ENCODE measurements at places on chromosomes 16 and 17.

DNA sequence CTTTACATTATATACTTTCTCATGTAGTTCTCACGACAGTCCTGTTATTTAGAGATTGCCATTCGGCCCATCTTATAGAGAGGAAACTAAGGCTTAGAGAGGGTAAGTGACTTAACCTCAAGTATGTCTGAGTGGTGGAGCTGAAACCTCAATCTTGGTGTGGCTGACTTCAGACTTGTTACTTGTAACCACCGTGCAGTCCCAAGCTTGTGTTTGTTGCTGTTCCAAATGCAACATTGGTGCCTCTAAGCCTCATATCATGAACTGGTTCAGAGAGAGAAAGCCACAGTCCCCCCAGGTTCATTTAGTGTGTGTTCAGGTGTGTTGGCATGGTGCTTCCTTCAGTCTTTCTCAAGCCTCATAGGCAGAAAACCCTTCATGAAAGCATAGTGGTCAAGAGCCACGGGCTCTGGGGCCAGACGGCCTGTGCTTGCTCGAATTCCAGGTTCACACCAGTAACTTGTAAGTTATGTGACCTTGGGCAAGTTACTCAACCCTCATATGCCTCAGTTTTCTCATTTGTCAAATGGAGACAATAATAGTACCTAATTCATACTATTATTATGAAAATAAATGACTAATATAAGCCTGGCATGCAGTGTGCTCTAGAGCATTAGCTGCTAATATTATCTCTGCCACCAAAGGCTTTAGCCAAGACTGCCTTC lies 39.9 kb downstream of the CDH1 start:
- peak; percentile 9 for DNase-seq

DNA sequence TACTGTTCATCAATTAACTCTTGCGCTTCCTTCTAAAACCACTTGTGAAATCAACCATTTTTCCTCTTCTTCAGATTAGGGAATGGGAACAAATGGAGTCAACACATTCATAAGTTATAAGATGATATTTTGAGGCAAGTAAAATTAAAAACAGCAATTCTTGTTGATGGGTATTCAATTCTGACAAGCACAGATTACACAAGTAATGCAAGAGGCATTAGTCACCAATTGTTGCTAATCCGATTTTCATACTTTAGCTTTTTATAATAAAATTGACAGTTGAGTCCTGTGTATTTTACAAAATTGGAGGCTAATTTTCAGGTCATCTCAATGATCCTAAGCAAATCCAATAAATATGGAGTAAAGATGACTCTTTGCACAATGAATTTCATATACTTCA lies 918.4 kb upstream of the SOX9 start:
- DNase-seq: no peak

GRCh38 chr17:13484020-13484419 lies 117.7 kb downstream of the HS3ST3A1 start:
- no peak for DNase-seq

DNA sequence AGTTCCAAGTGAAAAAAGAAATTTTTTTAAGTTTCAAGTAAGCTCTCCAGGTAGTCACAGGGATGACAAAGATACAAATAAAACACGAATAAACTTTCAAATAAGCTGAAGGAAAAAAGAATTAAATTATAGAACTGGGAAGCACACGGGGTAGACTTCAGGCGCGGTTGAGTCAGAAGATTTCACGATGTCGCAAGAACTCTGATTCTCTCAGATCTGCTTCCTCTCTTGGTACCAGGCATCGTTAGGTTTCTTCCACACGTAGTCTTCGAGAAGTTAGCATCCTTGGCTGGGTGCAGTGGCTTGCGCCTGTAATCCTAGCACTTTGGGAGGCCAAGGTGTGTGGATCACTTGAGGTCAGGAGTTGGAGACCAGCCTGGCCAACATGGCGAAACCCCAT lies 784.1 kb upstream of the RBFOX1 start:
- DNase-seq: no peak

GRCh38 chr17:77616254-77616731 lies 342.2 kb upstream of the TNRC6C start:
- no peak for DNase-seq

DNA sequence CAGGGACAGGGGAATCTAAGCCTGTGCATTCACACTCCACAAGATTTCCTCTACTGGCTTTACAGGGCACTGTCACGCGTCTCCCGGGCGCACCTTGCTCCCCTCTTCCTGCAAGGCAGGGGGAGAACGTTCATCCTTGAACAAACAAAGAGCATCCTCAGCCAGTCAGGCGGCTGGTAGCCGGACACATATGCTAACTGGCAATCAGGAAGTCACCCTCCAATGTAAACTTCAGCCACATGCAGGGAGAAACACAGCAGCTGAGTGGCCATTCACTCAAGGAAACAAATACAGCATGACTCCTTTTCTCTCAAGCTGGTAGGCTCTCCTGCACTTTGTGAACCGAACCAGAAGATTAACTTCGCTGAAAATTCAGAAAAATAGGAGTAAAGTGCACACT lies 10.8 kb upstream of the HSBP1 start:
- DNase-seq: no peak

DNA sequence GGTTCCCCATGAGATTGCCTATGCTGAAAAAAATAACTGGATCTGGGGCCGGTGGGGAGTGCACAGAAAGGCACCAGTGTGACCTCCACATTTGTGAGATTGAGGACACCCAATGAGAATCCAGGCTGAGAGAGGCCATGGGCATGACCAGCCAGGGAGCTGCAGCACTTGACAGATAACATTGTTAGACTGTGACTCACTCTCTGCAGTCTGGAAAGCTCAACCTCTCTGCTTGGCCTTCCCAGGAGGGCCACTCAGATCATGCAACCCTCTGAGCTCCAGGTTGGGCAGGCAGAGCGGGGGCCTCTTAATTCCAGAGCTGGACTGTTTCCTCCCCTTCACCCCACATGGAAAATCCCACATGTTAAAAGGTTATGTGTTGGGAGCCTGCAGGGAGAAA lies 30.1 kb downstream of the FZD2 start:
- DNase-seq: no peak

DNA sequence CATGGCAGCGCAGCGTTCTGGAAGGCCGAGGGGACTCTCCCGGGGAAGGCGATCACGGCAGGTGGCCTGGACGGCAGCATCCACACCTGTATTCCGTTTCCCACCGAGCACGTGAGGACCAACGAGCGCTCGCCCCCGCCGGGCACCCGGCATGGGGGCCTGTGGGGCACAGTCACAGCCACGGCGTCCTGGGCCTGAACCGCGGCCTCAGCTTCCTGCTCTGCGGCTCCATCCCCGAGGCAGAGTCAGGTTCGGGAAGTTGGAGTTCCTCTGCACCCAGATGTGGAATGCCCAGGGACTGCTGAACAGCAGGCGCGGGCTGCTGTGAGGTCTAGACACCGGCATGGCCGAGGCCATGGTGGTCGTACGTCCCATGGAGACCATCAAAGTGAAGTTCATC lies 1713.9 kb downstream of the TP53TG3F start:
- no peak for DNase-seq

DNA sequence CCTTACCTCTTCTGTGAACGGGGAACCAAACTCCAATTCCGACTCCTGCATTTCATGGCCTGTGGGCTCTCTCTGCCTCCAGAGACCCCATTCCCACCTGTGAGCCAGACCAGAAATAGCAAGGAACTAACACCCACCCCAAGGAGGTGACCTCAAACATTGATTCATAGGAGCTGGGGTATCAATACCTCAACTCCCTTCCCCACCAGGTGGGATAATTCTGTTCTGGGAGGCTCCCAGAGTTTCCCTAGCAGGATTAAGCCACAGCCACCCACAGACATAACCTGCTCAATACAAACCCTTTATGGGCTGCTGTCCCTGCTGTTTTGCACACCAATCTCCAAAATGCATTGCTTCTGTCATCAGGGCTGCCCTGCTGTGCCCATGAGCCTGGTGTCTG lies 59.6 kb upstream of the FOXF1 start:
- DNase-seq: no peak

DNA sequence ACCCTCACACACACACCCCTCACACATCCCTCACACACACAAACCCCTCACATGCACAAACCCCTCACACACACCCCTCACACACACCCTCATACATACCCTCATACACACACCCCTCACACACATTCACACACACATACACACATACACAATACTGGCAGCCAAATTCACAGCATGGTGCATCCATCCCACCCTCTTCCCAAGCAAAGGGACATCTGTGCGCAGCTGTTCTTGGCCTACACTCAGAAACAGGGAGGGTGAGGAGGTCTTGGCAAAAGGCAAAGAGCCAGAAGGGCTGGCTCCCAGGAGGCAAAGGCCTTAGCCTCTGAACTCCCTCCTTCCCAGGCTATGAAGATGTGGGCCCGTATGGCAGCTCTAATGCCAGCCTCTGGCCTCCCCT lies 23.4 kb downstream of the C17orf67 start:
- no peak for DNase-seq

DNA sequence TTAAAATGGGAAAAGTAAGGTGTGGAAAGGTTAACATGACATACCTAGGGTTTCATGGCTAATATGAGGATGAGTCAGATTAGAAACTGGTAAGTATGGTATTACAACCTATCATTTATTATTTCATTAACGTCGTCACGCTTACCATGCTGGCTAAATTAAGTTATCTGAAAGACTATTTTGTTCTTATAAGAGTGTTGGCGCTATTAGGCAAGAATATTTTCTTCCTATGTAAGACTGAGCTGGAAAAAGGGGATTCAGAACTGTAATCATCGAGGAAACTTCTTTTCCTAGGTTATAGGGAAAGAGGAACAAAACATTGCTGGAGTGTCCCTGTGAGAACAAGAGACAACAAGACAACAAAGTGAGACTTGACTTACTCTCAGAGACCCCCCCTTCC lies 440.8 kb downstream of the KCNJ2 start:
- no peak for DNase-seq

DNA sequence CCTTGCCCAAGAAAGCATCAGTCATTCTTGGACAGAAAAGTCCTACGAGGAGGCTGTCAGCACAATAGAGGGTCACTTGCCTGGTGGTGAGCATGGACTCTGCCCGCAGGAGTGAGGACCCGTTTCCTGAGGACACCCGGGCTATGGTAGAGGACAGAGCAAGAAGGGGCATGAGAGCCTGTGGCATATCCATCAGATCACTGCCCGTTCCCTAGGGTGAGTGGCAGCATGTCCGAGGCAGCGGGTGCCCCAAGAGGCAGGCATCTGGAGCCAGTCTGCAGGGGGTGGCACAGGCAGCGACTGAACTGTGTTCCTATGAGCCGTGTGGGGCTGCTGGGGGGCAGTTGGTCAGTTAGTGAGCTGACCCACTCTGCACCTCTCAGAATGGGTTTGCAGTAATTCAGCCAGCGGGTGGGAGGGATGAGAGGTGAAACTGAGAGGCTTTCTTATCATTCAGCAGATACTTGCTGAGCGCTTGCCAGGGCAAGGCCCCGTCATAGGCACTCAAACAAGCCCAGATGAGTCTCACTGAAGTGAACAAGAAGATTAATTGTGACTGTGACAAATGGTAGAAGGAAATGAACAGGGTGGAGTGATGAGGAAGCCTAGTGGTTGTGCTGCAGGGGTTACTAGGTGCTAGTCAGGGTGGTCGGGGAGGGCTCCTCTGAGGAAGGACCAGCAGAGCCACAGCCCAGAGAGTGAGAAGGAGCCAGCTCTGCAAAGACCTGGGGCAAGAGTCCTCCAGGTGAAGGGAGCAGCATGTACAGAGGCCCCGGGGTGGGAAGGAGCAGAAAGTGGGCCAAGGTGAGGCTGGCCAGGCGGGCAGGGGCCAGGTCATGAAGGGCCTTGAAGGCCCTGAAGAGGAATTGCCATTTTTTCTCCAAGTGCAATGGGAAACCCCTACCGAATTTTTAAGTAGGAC lies 87.9 kb downstream of the CLEC16A start:
- no peak for DNase-seq

DNA sequence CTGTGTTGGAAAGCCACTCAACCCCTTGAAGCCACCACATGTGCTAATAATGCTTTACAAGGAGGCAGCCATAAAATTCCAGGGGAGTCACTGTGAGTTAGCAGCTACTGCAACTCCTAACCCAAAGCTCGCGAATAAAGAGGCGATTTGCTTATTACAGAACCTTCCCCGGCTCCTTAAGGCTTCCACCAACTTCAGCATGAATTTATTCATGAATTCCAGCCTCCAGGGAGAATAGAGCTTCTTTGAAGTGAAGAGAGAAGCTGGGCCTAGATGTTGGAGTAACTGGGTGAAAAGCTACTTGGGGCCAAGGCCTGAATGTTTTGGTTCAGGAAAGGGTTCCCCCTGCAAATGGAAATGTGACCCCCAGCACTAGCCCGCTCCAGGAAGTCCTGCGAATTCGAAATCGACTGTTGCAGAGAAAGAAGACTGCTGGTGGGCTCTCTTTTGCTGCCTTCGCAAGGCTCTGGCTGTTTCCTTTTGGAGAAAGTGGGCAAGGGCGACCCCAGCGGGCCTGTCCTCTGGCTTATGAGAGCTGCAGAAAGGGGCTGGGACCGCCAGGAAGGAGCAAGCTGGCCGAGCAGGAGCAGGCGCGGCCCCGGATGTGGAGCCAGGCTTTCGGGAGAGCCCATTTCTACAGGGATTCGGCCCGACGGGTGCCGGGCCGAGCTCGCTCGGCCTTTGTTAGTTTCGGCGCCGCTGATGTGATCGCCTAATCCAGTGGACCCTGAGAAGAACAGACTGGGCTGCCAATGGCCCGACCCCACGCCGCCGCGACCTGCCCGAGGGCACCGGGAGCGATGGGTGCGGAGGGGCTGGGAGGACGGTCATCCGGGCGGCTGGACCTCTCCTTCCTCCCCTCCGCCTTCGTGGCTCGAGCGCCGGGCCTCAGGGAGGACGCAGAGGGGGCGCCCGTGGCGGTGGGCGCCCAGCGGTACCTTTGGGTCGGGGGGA lies 7.6 kb downstream of the CBX8 start:
- DNase-seq: no peak

GRCh38 chr16:50530277-50531236 lies 17.6 kb upstream of the NKD1 start:
- no peak for DNase-seq

DNA sequence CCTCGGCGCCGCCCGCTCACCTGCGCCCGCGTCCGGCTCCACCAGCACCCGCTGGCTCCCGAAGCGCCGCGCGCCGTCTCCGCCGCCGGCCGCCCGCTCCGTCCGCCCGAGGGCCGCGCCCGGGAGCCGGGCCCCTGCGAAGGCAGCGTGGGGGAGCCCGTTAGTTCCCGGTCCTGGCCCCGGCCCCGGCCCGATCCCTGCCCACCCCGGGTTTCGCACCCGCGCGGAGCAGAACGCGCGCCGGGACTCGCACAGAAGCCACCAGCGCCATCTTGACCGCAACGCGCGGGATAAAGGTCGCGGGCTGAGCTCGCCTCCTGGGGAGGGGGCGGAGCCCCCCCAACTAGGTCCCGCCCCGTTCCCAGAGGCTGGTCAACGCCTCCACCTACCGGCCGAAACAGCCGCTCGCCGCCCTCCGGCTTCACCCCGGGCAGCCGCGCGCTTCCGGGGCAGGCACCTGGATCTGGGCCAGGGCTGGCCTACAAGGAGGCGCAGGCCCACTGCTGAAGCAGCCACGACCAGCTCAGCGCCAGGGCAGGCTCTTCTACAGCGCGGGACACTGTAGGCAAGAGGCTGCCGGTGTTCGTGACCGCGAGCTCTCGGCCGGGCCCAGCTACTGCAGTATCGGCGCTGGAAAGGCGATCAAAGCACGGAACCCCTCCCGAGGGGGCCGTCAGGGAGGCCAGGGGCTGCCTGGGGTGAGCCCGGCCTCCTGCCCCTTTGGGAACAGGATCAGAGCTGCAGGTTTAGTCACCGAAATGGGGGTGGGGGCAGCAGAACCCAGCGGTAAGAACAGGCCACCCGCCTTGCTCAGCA lies at the start of gene ECI1:
TSS of gene ECI1 (minus strand) at position 292 of the 816 bp plus-strand sequence. CDS start at position 271, 21 bp downstream.
- peak; percentile 90 for DNase-seq
